ENCODE measurements at places on chromosomes 7 and 10.

DNA sequence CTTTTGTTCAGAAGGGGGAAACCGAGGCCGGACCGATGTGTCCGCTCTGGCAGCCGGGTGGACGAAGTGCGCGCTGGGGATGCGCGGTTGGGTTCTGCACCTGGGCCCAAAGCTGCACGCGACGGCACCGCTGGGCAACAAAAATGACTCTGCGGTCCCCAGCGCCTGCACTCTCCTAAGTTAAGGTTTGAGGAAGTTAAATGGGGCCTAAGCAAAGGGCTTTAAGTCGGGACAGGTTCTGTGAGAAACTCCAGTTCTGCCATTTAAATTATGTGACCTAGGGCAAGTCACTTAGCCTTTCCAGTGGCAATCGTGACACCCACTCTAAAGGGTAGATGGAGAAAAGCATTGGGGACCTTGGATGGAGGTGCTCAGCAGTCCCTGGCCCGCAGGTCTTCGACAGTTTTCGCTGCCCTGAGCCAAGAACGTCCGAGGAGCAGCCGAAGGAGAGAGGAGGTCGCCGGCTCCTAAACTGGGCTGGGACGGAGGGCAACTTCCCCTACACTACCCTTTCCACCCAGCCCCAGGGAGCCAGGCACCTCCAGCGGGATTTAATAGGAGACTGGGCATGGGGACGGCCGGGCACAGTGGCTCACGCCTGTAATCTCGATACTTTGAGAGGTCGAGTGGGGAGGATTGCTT is 534 bp upstream of the ACBD5 start:
- no peak for DNase-seq

DNA sequence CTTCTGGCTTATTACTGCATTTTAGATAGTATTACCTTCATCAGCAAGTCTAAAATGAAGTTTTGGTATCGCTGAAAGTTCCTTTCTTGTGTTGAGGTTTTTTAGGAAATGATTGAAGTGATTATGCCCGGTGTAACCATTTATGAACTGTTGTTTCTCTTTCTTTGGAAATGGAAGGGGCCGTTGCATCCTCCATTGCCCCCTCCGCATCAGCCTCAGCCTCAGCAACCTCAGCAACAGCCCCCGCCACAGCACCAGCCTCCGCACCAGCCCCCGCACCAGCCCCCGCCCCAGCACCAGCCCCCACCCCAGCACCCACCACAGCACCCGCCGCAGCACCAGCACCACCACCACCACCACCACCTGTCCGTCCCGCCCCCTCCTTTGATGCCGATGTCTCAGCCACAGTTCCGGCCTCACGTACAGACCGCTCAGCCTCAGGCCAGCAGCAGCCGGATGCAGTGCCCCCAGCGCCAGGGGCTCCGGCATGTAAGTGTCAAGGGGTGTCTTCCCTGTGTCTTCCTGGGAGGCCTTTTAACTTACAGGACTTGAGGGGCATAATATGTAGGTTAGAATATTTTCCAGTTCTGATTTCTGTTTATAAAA is 72.6 kb downstream of the SHH start:
- no peak for DNase-seq

DNA sequence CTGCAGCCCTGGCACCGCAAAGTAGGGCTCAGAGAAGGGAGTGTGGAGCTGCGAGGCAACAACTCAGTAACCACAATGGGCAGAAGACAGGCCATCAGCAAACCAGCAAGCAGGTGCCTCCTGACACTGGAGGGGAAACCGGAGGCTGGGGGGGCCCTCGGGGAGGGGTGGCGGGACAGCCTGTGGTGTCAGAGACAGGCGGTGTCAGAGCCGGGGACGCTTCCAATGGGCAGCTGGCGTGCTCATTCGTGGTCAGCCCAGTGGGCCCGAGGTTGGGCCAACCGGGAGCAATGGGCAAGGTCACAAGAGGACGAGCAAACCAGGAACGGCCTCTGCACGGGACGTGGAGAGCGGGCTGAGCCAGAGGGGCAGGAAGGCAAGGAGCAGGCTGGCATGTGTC is 158.1 kb downstream of the MAD1L1 start:
- no peak for DNase-seq

DNA sequence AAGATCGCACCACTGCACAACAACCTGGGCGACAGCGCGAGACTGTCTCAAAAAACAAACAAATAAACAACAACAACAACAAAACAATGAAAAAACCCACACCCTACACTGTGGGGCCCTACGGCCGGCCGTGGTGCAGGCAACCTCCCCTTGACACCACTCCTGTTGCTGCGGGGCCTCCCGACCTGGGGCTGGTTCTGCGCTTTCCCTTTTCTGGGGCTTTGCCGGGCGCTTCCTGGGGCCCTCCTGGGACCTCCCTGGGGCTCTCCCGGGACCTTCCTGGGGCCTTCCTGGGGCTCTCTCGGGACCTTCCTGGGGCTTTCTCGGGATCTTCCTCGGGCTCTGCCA is 46.6 kb downstream of the INSIG1 start:
- no peak for DNase-seq

DNA sequence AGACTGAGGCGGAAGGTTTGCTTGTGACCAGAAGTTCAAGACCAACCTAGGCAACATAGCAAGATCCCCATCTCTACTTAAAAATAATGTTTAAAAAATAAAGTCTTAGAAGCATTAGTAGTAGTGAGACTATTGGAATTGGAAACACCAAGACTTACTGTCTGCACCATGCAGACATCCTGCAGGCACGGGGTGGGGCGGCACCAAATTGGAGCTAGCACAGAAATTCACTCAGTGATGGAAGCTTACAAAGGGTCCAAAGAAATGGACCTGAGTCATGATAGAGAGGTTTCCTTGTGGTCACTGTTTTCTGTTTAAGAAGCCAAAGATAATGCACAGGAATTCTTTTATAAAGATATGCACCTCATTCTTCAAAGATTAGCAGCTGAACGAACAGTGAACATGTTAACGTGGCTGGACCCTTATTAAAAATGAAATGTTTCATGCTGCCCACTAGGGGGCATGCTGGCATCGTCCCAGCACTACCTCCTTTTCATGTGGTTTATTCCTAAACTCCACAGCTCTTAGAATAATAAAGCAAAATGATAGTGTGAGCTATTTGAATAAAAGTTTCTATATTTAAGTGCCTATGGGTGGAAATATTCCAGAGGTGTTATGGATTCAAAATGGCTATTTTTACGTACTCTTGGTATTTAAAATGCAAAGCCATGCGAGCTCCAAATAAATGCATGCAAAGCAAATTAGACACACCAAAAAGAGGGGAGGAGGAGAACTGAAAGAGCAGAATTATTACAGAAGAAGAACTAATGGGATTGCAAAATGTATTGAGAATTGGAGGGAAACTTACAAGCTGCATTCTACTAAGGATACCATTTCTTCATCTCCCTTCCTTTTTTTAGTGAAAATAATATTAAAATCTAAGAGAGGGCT is 28.6 kb downstream of the PDSS1 start:
- peak; percentile 41 for DNase-seq

All from activated CD4-positive, alpha-beta T cell treated with anti-CD3 and anti-CD28 coated beads, Interleukin-2, Interleukin-4, amounts not matched to agents 100 ng/mL and 50 ng/mL, durations not matched to agents 16 hours and 8 hours (primary cell).